ENCODE measurements at places on chromosomes 5 and 9.
A peak's percentile ranks its signal among the peaks of the same experiment; 100 is the strongest.

GRCh38 chr9:136644343-136644592 is 18.4 kb upstream of the EGFL7 start:
- peak; percentile 58 for DNase-seq

- DNase-seq: no peak
Observed at GRCh38 chr9:28774433-28775235, 1201.4 kb upstream of the C9orf72 start.

DNA sequence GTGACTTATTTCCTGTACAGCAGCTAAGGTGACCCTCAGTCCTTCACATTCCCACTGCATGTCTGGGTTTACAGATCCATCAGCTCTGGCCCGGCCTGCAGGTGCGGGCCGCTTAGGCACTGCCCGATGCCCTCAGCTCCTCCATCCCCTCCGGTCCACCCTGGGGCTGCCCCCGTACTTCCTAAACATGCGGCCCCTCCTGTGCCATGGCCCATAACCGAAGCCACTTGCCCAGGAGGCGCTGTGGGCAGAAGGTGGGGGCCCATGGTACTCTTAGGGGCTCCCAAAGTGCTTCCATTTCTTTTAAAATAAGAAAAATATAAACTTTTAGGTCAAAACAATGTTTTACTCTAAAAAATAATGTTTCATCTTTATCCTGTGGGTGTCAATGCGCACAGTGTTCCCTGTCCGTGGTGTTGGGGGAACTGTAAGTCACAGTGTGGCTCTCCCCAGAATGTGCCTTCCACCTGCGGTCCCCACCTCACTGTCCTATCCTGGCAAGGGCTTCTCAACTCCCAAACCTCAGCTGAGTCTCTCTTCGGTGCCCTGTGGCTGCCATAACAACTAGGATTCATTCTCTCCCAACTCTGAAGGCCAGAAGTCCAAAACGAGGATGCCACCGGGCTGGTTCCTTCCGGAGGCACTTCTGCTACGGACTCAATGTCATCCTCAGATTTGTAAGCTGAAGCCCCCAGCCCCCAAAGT is 132.7 kb upstream of the LPCAT1 start:
- no peak for DNase-seq

- DNase-seq: no peak
Observed at GRCh38 chr5:80565330-80565729, 4.8 kb downstream of the ANKRD34B start.

GRCh38 chr5:24633715-24634325 is 11.0 kb downstream of the CDH10 start:
- DNase-seq: no peak

DNA sequence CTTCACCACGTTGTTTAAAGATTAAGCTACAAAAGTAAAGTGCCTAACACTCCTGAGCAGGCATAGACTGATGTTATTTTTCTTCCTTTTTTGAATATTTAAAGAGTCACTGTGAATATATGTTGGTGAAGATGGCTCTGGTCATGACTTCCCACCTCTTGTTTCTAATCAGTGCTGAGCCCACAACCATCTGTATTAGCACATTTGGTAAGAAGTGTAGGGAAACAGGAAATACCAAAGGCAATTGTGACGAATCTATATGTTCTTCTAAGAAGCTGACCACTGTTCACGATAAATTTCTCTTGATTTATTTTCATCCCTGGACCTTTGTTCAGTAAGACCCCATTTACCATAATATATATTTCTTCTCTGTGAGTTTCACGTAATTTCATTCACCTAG is 108.3 kb upstream of the PCA3 start:
- no peak for DNase-seq

DNA sequence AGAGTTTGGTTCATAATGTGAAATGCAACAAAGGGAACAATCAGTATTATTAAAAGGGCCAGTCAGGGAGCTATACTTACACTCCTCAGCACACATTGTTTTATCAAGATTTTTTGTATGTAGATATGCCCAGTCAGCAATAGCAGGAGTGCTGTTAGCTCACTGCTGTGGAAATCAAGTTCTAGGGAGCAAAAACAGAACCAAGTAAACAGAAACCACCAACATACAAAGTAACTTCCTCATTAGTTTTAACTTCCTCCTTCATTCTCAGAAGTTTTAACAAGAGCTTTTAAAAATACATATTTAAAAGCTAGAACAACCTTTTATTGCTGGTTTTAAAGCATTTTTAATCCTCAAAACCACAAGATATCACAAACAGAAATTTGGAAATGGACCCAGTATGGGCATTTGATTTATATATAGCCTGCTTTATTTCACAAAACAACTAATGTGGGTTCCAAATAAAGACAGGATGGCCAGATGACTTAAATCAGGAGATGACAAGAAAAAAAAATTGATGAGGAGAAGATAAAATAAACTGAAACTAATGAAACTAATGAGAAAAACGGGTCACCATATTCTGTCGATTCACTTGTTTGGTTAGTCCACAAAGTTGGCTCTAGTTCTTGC is 178.5 kb downstream of the ADAMTS12 start:
- no peak for DNase-seq

GRCh38 chr5:82799361-82800077 is 277.7 kb downstream of the TMEM167A start:
- no peak for DNase-seq

- no peak for DNase-seq
Observed at GRCh38 chr5:68661237-68661636, 432.6 kb upstream of the SLC30A5 start.

GRCh38 chr5:160289721-160290120 is 22.6 kb downstream of the CCNJL start:
- DNase-seq: no peak

DNA sequence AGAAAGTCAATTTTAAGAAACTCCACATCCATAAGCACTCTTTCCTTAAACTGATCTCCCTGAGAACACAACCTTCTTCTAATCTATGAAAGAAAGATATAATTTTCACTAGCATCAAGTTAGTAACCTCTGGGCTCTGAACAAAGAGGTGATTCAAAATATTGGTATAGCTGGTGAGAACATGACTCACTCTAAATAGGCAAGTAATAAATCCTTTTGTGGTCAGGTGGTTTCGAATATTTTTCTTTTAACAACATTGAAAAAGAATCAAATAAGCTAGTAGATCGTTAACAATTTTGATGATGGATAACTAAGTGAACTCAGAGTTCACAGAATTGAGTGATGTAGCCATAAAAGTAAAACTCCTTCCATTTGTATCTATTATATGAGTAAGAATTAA is 150.6 kb upstream of the IQGAP2 start:
- no peak for DNase-seq

DNA sequence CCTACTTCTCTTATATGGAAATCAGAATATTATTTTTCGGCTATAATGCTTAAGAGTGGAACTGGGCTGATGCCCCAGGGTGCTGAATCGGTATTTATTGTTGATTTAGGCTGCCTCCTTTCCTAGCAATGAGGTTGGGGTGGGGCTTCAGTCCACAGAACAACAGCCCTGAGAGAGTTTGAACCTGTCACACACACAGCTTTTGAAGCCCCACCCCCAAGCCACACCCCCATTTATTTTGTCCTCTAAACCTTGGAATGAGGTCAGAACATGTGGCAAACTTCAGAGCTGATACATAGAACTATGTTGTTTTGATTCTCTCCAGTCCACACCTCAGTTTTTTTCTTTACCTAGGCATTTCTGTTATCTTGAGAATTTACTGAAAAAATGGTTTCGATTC is 51.7 kb upstream of the CAMK4 start:
- DNase-seq: no peak

DNA sequence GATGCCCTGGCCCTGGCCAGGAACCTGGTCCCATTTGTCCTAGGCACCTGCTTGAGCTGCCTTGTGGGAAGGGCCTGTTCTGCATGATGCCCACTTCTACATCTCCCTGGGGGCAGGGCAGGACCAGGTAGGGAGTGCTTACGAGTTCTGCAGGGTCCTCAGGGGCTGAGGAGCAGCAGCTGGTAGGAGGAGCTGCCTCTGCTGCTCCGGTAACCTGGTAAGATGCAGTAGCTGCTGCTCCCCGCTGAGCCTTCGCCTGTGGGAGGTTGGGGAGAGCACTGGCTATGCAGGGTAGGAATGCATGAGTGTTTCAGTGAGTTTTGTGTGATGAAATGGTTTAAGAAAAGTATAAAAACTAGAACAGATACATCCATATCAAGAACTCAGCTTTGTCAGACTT is 13.6 kb downstream of the LRRC8A start:
- no peak for DNase-seq

GRCh38 chr5:41812156-41812555 is 58.1 kb downstream of the OXCT1 start:
- DNase-seq: no peak

- no peak for DNase-seq
Observed at GRCh38 chr9:125932746-125933455, 185.7 kb downstream of the PBX3 start.

DNA sequence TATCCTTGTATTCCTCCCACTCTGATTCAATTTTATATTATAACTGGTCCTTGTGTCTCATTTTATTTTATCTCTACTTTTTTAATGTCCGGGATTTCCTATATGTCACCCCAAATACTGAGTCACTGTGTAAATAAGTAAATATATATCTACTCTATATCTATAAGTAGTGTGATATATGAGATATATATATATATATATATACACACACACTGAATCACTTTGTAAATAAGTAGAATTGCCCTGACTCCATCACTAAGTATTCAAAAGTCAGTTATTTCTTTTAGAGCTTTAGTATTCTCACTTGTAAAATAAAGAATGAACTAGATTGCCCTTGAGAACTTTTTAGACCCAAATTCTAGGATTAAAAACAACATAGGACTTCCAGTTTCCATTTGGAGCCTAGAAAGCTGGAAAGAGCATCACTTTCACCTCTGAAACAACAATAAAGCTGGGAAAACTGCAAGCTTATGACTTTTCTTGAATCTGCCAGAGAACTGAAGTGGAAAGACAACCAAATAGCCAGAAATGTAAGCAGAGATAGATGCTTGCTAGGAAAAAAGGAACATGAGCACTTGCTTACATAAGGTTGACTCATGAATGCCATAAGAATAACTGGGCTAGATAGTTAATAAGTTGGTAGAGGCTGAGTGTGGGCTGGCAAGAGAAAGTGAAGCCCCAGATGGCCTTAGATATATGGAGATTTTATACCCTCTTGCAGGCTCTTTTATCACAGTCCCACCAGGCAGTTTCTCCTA is 171.1 kb upstream of the TLX3 start:
- DNase-seq: no peak

DNA sequence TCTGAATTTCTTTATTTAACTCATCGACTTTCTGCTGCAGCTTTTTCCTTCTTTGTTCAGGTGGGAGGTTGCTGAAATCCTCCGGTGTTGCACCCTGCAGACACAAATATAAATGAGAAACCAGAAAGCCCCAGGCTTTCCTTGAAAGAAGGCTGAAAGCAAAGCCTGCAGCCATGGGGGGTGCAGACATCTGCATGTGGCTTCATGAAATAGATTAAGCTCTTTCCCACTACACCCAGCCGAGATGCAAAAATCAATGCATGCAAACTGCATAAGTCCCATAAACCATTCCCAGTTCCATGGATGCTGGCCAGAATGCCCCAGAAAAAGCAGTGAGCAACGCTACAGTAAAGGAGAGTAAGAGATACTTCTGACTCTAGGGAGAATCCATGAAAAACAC is 73.6 kb downstream of the USP20 start:
- no peak for DNase-seq

DNA sequence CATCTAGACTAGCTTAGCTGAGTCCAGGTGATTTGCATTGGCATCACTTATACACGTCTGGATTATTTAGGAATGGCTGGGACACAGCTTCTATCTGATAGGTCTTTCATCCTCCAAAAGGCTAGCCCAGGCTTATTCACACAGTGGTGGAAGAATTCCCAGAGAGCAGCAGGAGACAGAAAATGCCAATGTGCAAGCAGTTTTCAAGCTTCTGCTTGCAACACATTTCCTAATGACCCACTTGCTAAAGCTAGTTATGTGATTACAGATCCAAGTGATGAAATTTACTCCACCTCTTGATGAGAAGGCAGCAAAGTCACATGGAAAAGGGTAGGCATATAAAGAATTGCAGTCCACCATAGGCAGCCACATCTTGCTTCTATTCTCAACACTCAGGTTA is 44.2 kb upstream of the MAST4 start:
- no peak for DNase-seq

DNA sequence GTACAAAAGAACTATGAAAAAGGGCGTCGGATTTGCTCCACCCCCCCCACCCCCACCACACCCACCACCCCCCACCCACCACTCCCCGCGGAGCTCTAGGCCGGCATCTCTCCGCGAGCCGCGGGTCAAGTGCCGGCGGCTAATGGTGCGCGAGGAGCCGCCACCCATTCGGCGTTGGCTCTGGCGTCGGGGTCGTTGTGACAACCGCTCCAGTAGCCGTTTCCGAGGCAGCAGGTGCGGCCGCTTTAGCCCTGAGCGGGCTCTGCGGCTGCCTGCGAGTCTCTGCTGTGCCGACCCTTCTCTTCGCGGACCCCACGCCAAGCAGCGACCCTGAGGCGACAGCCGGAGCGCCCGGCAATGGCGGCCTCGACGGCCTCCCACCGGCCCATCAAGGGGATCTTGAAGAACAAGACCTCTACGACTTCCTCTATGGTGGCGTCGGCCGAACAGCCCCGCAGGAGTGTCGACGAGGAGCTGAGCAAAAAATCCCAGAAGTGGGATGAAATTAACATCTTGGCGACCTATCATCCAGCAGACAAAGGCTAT is at the start of gene PPP1R2B:
PPP1R2B (plus strand) TSS at position 90 of the 546 bp plus-strand sequence; CDS start at position 358, 268 bp downstream.
- DNase-seq: no peak

- DNase-seq: no peak
Observed at GRCh38 chr9:83081846-83082245, 18.9 kb upstream of the RASEF start.

GRCh38 chr5:5080790-5081189 is 59.3 kb upstream of the ADAMTS16 start:
- no peak for DNase-seq

- no peak for DNase-seq
Observed at GRCh38 chr9:119234636-119235035, 134.6 kb downstream of the BRINP1 start.

DNA sequence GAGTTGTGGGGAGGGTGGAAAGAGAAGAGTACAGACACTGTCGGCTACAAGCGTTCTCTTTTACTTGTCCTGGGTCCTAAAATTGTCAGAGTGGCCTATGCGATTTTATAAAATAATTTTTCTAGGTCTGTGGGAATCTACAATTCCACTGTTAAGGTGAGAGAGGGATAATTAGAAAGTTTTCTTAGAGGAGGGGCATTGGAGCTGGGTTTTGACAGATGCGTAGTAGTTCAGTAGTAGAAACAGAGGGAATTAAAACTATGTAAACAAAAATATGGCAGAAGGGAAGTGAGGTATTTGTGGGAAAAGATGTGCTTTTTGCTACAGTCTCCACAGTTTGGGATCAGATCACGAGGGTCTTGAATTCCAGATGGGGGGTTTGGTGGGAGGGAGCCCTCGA is 129.1 kb upstream of the SHB start:
- DNase-seq: no peak

DNA sequence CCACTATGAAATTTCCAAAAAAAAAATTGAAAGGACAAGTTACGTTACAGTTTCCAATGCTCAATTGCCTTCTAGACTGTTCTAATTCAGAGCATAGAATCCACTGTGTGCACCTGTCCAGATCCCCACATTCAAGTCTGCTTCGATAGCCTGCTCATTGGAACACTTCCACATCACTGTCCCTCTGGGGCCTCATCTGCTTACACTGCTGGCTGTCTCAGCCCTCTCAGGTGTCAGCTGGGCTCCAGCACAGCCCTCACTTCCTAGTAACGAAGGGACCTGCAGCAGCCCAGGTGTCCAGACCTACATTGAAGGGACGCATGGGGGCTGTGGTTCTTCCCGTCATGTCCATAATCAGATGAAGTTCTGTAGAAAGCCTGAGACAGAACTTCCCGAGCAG is 94.3 kb upstream of the EMB start:
- no peak for DNase-seq
